ENCODE measurements at places on chromosomes 4 and X.

DNA sequence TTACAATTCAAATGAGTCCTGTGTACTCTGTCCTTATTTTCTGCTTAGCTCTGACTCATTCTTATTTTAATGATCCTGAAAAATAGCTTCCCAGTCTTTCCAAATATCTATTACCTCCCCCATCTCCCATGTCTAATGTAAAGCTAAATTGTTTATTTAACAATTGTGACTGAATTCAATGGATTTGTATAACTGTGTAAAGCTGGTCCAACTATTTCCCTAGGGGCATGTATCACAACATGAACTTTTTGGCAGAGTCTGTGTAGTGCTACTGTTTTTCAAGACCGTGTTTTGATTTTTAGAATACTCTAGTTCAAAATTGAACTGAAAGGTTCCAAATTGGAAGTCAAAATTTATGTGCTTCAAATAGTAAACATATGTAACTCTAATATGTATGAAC, 67.8 kb downstream of the SPCS3 start:
- DNase-seq = peak; percentile 26

- DNase-seq = no peak
Observed at GRCh38 chr4:74072739-74073138, 26.3 kb downstream of the CXCL2 start.

GRCh38 chrX:68808686-68809357, 20.0 kb upstream of the EFNB1 start:
- peak; percentile 21 for DNase-seq

- DNase-seq = no peak
Observed at GRCh38 chr4:162837241-162837640, 329.4 kb downstream of the NAF1 start.

DNA sequence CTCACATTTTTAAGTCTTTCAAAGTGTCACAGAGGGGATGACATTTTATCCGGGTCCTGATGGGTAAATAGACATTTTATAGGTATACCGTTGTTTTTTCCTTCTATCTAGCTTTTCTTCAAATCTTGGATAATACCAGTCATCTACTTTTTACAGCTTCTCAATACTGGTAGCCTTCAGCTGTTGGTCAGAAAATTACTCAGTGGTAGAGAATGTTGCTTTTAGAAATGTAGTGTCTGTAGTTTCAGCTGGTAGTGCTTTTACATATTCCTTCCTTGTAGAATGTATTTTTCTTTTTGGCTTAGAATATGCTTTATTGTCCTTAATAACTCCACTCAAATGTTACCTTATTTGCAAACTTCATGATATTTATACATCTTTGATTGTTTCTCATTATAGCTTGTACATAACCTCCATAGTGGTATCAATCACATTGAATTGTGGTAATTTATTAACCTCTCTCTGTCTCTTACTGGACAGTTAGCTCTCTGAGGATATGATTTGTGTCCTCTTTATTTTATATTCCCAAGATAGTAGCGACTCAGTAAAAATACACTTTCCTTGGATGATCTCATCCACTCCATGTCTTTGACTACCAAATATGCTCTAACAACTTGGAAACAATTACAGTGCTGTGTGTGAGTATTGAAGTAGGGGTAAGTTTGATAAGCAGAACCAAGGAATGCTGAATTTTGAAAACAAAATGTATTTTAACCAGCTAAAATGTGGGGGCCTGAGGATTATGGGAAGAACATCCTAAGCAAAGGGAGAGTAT, 53.8 kb downstream of the RAP1GDS1 start:
- no peak for DNase-seq

DNA sequence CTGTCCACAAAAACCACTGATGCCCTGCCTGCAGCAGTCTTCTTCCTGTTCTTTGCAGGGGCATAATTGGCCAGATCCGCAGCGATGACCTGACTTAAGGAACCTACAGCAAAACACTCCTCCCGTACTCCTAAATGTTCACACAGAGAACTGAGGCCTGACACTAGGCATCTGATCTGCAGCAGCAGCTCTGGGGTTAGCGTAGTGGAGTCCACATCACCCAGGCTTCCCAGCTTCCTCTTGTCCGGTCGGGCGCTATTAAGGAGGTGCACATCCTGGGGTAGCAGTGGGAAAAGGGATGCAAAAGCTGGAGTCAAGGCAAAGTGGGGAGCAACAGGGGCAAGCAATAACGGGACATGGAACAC, 758 bp downstream of the SCFD2 start:
- peak; percentile 56 for DNase-seq

GRCh38 chr4:99863804-99864203, 30.4 kb downstream of the LAMTOR3 start:
- DNase-seq = peak; percentile 27

DNA sequence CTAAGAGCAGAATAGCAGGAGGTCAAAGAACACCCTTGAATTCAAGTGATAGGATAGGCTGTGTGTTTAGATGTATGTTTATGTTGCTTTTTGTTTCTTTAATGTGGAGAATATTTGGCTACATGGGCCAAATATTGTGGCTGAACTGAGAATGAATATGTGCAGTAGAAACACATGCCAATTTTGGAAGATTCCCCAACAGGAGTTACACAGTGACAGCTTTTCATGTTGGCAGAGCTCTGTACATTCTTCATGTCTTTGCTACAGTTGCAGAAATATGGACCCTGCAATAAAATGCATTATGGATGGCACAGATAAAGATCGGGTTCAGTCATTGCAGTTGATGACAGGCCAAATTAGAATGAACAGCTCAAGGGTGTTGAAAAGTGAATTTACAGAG, 82.8 kb upstream of the SLC4A4 start:
- DNase-seq = no peak

DNA sequence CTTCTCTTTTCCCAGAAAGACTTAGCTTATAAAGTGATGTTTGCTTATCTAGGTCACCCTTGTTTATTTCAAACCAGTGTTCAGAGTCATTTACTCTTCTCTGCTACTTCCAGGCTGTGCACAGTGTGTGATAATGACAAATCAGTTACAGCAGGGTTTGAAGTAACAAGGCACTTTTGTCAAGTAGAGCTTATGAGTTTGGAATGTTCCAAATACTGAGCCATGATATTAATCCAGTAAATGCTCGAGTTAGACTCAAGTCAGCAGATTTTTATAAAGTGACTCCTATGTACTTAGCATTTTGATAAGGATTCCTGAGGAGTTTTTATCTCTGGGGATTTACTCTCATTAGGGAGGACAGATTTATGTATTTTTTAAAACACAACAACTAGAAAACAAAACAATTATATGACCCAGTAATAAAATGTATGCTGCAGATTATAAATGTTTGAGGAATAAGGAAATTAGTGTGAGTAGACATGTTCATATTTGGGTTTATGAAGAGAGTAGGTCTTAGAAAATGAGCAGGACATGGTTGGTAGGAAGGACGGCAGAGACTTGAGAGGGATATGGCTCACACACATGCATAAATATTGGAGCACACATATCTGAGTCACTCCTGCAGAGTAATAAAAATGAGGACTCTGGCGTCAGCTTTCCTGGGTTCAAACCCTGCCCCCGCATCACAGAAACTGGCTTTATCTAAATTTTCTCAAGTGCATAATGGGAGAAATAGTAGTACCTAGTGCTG, 271.2 kb downstream of the FBXO8 start:
- DNase-seq = peak; percentile 14

DNA sequence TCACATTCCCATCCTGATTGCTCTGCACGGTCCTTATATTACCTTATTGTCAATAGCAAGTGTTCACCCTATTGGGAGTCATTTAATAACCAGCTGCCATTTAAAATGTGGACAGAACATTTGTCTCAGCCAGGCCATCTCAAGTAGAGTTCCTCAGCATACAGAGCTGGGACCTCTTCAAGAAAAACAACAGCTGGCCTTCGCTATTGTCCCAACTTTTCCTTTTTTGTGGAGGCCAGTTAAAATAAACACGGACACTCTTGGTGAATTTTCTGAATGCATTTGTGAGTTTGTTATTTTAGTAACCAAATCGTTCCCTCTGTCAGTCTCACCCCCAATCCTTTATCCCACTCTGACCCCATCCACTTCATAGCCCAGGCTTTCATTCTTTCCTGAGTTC, 395.3 kb upstream of the PITX2 start:
- DNase-seq = no peak

- peak; percentile 79 for DNase-seq
Observed at GRCh38 chr4:142474398-142475087, 371.6 kb downstream of the INPP4B start.

GRCh38 chrX:146581981-146582712, 227.4 kb upstream of the CXorf51B start:
- DNase-seq = no peak

DNA sequence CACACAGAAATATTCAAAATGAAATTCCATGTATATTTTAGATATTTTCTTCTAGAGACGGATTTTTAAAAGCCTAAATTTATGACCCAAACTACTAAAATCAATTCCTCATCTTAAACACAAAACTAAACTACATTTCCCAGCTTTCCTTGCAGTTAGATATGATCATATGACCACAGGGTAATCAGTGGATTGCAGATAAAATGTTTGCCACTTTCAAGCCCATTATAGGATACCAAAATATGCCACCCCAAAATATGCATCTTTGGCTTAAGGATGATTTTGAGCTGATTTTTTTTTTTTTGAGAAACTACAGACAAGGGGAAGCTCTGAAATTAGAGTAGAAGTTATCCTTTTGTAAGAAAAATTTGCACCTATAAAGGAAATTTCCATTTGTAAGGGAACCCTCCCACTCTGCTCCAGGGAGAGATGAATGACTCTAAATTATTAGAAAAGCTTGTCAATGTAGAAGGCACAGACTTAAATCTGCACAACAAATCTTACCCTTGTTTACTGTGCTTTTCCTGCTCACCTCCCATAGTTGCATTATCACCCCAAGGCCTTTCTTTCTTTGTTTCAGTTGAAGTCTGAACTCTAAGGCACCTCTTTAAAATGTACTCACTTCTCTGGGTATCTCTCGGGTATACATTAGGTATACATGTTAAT, 503.0 kb downstream of the PDHA2 start:
- DNase-seq = no peak

Measured in M059J (cell line).